ENCODE measurements at places on chromosomes 7 and 10. TPM values are rescaled to one million over a fixed set of nuclear protein-coding genes. Genes with fewer than 3 reads are reported as not detected.

The OR13A1 gene
- not detected for total RNA-seq

The IKZF1 gene
- total RNA-seq = 1.8 TPM

The TMEM184A gene
- 1.6 TPM for total RNA-seq

GRCh38 chr7:93823621-93824020 is 66.9 kb downstream of the TFPI2 start:
- no peak for DNase-seq

DNA sequence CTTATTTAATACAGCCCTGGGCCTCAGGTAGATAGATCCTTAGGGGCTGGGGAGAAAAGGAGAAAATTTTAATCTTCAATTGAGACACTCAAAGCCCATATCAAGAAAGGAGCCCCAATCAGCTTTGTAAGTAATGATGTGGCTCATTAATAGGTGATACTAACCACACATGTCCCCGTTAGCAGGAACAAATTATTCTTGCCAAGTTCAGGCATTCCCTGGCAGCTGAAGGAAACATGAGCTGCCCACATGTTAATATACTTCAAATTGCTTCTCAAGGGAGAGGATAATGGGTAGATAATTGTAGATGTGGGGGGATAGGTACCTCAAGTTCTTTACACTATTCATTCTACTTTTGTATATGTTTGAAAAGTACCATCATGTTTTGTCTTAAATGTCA is 14.5 kb downstream of the IFIT5 start:
- DNase-seq = no peak

DNA sequence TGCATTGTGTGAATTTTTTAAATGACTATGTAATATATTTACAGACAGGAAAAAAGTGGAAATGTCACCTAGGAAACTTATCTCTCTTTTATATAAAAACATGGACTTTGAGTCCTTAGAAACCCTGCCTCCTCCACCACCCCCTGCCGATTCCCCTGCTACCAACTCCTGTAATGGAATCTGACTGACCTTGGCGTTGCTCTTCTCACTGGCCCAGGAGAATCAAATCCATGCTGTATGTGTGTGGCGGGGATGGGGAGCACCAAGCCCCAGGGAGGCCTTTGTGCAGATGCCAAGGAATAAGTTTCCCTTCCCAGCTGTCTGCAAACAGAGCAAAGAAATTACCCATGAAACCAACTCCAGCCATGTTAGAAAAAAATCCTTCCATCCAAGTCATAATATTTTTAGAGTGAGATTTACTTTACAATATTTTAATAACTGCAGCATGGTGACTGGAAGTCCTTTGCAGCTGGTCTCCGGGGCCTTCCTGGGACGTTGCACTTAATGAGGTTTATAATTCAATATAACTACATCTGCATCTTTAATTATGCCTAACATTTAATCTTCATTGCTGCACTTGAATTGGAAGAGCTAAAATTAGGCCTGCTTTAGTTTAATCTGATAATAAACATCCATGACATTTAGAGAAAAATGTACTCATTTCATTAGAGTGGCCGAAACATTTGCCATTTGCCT is 111.4 kb upstream of the CACUL1 start:
- DNase-seq = no peak
